ENCODE measurements at places on chromosomes 6 and 20.

DNA sequence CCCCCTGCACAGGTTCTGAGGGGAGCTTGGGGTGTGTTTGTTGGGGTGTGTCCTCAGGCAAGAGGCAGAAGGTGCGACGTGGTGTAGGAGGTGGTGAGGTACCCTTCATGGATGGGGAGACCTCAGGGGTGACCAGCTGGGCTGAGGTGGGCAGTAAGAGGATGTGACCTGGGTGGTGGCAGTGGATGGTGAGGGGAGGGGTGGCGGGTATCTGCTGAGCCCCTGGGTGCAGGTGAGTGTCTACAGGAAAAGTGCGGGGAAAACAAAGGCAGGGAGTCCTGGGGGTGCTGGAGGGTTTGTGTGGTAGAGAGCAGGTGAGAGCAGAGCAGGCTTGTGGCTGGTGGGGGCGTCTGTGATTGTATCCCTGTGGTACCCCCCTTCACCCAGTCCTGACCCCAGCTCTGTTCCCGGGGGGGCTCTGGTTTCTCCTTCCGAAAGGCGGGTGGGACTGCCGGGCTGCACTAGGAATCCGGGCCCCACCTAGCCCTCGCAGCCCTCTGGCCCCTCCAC is 631 bp downstream of the RAET1L start:
- no peak for DNase-seq

DNA sequence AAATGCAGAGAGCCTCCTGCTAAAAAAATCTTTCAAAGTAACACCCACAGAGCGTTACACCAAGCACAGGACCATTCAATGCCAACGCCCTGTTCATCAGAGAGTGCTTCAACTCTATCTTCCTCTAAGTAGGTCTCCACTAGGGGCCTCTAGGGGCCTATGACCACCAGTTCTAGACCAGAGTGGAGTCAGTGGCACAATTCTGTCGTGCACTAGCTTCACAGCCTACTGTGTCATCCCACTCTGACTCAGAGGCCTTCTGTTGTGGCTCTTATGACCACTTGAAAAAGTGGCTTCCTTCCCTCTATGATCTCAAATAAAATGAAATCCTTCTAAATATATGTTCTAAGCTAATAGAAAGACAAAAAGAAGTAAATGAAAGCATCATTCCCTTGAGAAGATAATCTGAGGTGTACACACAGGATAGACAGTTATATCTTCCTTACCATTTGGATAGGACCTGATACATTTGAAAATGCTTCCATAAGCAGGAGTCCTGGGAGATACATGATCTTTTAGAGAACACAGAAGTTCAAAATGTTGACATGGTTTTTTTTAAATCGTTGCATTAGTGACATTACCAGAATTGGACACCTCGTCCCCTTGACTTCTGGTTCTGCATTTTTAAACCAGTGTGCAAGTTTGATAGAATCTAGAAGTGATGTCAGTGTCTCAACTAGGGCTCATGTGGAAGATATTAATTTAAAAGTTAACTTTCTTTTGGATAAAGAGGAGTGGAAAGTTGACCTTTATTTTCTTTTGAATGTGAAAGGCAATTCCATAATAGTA is 151.9 kb downstream of the SH3BGRL2 start:
- no peak for DNase-seq

- no peak for DNase-seq
These were observed 845 bp upstream of the ANKRD60 start for GRCh38 chr20:58229198-58229798.

DNA sequence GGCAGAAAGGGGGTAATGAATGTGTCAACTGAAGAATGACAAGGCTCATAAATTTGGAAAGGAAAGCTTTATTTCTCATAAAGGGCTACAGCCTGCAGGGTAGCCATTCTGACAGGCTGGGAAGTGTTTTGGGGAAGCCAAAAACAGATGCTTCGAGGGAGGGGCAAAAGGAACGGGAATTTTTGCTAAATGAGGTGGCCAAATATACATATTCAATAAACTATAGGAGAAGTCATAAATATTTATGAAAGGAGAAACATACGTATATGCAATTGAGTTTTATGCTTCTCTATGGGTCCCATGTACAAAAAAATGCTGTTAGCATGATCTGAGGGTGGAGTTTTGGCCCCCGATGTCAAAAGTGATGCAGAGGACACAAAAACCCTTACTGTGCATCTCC is 180.7 kb downstream of the FNDC1 start:
- no peak for DNase-seq

GRCh38 chr6:129314575-129314974 is 395.4 kb downstream of the ARHGAP18 start:
- no peak for DNase-seq

- no peak for DNase-seq
These were observed 7.0 kb upstream of the UBE2J1 start for GRCh38 chr6:89359561-89359960.

DNA sequence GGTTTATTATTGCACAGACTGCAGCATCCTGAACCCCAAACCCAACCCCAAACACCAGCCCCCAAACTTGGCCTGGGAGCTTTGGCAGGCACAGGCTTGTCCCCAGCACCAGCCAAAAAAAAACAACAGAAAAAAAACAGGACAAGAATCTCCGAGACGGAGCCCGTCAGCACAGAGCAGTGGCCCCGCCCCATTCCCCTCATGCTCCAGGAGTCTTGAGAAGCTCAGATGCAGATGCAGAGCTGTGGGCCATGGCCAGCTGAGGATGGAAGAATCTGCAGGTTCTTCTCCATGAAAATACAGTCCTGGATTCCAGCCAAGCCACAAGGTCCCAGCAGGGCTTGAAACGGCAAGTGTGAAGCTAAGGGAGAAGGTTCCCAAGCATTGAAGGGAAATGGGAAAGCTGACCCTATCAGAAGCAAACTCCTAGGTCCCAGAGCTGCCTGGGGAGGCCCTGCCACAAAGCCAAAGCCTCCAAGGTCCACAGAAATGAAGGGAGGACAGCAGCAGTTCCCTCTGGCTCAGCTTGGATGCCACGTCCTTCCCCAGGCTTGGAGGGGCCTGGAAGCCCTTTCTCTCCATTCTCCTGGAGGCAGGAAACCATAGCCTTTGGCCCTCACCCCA is 75.2 kb downstream of the JPH2 start:
- DNase-seq = peak; percentile 34

DNA sequence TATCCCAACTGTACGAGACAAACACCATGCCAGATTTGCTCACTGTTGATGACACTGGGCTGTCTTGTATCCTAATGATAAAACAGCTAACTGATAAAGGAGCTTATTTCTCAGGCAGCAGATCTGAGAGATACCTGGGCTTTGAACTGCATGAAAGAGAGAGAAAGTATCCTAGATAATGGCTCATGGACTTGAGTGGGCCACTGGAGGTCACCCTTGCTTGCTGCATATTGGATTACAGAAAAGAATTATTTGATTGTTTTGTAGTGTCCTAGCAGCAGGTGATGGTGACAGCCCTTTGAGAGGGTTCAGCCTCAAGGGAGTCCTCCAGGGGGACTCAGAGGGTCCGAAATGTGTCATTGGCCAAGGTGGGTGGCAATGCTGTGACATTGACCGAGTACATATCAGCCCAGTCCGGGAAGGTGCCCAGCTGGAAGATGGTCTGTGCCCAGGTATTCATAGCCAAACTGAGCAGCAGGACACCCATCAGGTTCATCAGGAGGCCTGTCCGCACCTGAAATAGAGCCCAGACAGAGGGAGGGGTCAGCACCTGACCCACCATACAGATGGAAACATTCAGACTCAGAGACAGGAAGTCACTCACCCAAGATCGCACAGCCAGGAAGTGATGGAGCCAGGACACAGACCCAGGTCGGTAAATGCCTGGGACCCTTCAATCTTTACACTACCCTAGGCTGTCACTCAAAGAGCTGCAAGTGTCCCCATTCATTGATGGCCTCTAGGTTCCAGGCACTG is 9.4 kb upstream of the OCSTAMP start:
- DNase-seq = no peak
